T-cell (primary cell): ENCODE measurements at places on chromosomes 1 and 21.

GRCh38 chr1:40291293-40291692 lies 25.8 kb downstream of the COL9A2 start:
- no peak overlapping the region for H3K27ac ChIP-seq
- peaks cover 48% of the 10 kb centered on the region for H3K36me3 ChIP-seq
- no peak overlapping the region for H3K4me3 ChIP-seq
- no peak for DNase-seq

DNA sequence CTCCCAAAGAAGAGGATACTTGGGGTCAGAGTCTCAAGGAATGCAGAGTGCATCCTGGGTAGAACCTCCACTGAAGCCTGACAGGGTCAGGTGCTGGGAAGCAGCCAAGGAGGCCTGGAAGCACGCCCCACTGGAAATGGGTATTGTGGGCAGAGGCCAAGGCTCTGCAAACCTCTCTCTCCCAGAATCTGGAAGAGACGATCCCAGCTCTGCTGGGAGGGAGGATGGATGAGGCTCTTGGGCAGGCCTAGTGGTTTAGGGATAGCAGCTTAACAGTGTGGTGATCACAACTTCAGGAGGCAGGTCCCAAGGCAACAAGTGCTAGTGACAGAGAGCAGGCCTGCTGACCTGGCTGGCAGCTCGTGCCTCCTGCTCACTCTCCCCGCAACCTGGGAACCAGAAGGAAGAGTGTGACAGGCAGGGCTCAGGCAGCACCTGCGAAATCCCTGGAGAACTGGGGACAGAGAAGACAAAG lies 641.0 kb downstream of the PLPP3 start:
- no peaks in the 10 kb centered on the region for H3K4me1 ChIP-seq
- no peaks in the 10 kb centered on the region for H3K27me3 ChIP-seq
- H3K36me3 ChIP-seq: no peaks in the 10 kb centered on the region
- no peak overlapping the region for H3K27ac ChIP-seq

- H3K4me3 ChIP-seq: no peak overlapping the region
- no peaks in the 10 kb centered on the region for H3K36me3 ChIP-seq
- H3K27me3 ChIP-seq: no peaks in the 10 kb centered on the region
Measured at GRCh38 chr1:223887747-223888418, 42.1 kb upstream of the TP53BP2 start.

DNA sequence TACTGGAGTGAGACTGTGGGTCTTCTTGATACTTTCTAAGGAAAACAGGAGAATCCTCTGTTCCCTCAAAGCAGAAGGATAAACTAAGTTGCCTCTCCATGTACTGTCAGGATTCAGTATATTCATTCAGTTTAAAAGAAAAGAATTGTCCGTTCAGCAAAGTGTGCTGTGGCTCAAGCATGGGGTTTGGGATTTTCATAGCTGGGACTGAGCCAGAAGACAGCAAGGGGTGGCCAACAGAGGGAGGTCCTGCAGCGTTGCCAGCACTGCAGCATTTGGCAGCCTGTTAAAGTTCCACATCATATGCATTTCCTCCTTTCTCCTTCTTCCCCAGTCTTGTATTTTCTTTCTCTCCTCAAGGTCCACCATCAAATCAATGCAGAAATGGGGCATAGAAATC lies 75.1 kb downstream of the DTL start:
- H3K27ac ChIP-seq: no peak overlapping the region
- peaks cover 38% of the 10 kb centered on the region for H3K4me1 ChIP-seq
- no peak overlapping the region for H3K4me3 ChIP-seq
- no peak for DNase-seq

DNA sequence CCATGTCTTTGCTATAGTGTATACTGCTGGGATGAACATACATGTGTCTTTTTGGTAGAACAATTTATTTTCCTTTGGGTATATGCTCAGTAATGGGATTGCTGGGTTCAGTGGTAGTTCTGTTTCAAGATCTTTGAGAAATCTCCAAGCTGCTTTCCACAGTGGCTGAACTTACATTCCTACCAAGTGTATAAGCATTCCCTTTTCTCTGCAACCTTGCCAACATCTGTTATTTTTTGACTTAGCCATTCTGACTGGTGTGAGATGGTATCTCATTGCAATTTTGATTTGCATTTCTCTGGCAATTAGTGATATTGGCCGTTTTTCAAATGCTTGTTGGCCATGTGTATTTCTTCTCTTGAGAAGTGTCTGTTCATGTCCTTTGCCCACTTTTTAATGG lies 37.5 kb upstream of the ANGPTL1 start:
- no peak overlapping the region for H3K27ac ChIP-seq
- no peak for DNase-seq
- H3K4me3 ChIP-seq: no peak overlapping the region

DNA sequence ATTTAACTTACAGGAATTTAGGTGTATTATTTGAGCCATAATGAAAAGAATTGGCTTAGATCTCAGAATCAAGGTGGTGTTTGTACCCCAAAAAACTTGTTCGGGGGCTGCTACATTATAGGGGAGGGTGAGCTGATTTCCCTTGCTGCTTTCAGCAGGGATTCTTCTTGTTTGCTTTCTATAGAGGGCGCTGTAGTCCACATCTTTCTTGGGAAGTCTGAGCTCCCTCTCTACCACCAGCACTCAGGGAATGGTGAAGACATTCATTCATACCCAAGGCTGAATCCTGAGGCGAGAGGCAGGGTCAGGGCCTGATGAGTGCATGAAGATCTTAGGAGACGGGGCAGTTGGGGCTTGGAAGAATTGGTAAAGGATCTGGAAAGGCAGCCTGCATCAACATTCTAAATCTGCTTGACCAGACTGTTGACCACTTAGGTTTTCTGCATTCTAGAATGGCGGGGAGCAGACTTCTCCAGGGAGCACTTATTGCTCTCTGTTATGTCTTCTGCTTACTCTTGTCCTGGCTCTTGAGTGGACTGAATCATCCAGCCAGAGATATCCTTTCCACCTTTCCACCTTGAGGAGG lies 18.9 kb downstream of the SPATA46 start:
- no peaks in the 10 kb centered on the region for H3K4me1 ChIP-seq
- no peak for DNase-seq
- no peak overlapping the region for H3K27ac ChIP-seq
- H3K36me3 ChIP-seq: no peaks in the 10 kb centered on the region
- H3K27me3 ChIP-seq: no peaks in the 10 kb centered on the region
- no peak overlapping the region for H3K4me3 ChIP-seq

GRCh38 chr21:45629046-45629981 lies 14.2 kb upstream of the PCBP3 start:
- H3K4me3 ChIP-seq: no peak overlapping the region
- peaks cover 18% of the 10 kb centered on the region for H3K4me1 ChIP-seq
- H3K27ac ChIP-seq: no peak overlapping the region
- H3K27me3 ChIP-seq: peaks cover 31% of the 10 kb centered on the region

GRCh38 chr1:109118089-109118488 lies 4.2 kb downstream of the ELAPOR1 start:
- H3K27me3 ChIP-seq: no peaks in the 10 kb centered on the region
- no peak overlapping the region for H3K27ac ChIP-seq
- peaks cover 5% of the 10 kb centered on the region for H3K4me1 ChIP-seq
- DNase-seq: no peak
- H3K4me3 ChIP-seq: no peak overlapping the region
- no peaks in the 10 kb centered on the region for H3K36me3 ChIP-seq

- no peak overlapping the region for H3K27ac ChIP-seq
- H3K4me3 ChIP-seq: no peak overlapping the region
- DNase-seq: no peak
- H3K27me3 ChIP-seq: no peaks in the 10 kb centered on the region
- peaks cover 8% of the 10 kb centered on the region for H3K36me3 ChIP-seq
- H3K4me1 ChIP-seq: no peaks in the 10 kb centered on the region
Measured at GRCh38 chr1:244435562-244436205, 16.0 kb downstream of the ADSS2 start.

- H3K27me3 ChIP-seq: no peaks in the 10 kb centered on the region
- no peak overlapping the region for H3K4me3 ChIP-seq
- peak overlapping the region; percentile 20 for H3K27ac ChIP-seq
Measured at GRCh38 chr1:243598433-243598832, 251.6 kb downstream of the AKT3 start.

- no peaks in the 10 kb centered on the region for H3K27me3 ChIP-seq
- peak within 1 kb of the TSS; percentile 90 for H3K4me3 ChIP-seq
- H3K36me3 ChIP-seq: no peaks in the 10 kb centered on the region
- peak within 1 kb of the TSS; percentile 95 for H3K27ac ChIP-seq
- H3K4me1 ChIP-seq: peaks cover 28% of the 10 kb centered on the region
Measured at GRCh38 chr1:244451539-244451950, at the start of gene ADSS2. Gene ADSS2, minus strand, starts transcription at chr1:244451909. Its CDS starts 92 bp downstream, at chr1:244451817.

DNA sequence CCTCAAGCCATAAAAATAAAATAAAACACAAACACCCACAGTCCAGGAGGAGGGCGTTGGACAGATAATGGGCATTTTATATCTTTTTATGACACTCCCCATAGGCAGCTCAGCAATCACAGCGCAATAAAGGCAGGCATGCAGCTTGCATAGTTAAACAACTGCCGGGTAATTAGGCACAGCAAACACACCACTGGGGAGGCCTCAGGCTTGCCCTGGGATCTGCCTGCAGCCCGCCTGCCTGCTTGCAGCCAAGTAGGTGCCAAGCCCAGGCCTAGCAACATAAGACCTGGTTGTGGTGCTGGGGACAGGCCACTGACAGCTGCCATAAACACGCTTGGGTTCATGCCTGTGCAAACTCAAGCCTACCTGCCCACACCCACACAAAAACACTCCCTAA lies 54.2 kb downstream of the DMAP1 start:
- peaks cover 2% of the 10 kb centered on the region for H3K36me3 ChIP-seq
- H3K27me3 ChIP-seq: no peaks in the 10 kb centered on the region
- no peaks in the 10 kb centered on the region for H3K4me1 ChIP-seq

- no peak for DNase-seq
- no peaks in the 10 kb centered on the region for H3K36me3 ChIP-seq
- no peak overlapping the region for H3K27ac ChIP-seq
- H3K4me3 ChIP-seq: no peak overlapping the region
- peaks cover 7% of the 10 kb centered on the region for H3K4me1 ChIP-seq
Measured at GRCh38 chr1:17196496-17197185, 8.3 kb upstream of the PADI1 start.

DNA sequence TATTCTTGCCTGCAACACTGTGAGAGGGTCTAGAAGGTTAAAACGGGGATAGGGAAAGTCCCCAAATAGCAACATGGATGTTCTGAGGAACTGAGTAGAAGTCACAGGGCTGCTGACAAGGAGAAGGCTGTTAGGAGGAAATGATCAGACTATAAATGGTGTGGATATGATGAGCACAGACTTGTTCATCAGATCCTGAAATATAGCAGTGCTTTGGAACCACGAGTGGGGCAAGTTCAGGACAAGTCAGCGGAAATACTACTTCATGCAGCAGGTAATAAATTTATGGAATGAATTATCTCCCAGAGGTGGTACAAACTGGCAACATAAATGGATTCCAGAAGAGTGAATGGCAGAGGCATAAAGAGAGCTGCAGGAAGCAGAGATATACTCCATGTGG lies 3.2 kb upstream of the KIAA0040 start:
- DNase-seq: no peak
- no peak overlapping the region for H3K4me3 ChIP-seq
- no peak overlapping the region for H3K27ac ChIP-seq
- H3K36me3 ChIP-seq: no peaks in the 10 kb centered on the region
- H3K27me3 ChIP-seq: no peaks in the 10 kb centered on the region

DNA sequence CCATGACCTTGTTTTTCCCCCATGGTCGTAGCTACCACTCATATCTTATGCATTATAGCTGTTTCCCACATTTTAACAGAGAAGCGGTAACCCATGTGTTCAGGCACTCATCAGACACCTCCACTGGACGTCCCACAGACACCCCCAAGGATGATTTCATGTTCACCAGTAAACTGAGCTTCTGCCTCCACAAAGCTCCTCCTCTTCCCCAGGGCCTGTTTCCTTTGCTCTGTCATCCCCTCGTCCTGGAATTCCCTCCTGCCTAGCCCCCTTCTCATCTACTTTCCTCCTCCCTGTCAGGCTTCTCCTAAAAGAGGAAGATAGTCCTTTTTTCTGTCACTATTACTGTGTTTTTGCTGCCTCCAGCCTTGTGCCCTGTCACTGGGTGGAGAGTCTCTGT lies 111.2 kb downstream of the OMA1 start:
- no peak overlapping the region for H3K4me3 ChIP-seq
- no peak for DNase-seq
- no peaks in the 10 kb centered on the region for H3K27me3 ChIP-seq
- no peaks in the 10 kb centered on the region for H3K36me3 ChIP-seq
- H3K27ac ChIP-seq: no peak overlapping the region

GRCh38 chr21:36641346-36641745 lies 57.6 kb upstream of the SIM2 start:
- H3K4me1 ChIP-seq: no peaks in the 10 kb centered on the region
- no peaks in the 10 kb centered on the region for H3K36me3 ChIP-seq
- no peaks in the 10 kb centered on the region for H3K27me3 ChIP-seq
- no peak for DNase-seq

DNA sequence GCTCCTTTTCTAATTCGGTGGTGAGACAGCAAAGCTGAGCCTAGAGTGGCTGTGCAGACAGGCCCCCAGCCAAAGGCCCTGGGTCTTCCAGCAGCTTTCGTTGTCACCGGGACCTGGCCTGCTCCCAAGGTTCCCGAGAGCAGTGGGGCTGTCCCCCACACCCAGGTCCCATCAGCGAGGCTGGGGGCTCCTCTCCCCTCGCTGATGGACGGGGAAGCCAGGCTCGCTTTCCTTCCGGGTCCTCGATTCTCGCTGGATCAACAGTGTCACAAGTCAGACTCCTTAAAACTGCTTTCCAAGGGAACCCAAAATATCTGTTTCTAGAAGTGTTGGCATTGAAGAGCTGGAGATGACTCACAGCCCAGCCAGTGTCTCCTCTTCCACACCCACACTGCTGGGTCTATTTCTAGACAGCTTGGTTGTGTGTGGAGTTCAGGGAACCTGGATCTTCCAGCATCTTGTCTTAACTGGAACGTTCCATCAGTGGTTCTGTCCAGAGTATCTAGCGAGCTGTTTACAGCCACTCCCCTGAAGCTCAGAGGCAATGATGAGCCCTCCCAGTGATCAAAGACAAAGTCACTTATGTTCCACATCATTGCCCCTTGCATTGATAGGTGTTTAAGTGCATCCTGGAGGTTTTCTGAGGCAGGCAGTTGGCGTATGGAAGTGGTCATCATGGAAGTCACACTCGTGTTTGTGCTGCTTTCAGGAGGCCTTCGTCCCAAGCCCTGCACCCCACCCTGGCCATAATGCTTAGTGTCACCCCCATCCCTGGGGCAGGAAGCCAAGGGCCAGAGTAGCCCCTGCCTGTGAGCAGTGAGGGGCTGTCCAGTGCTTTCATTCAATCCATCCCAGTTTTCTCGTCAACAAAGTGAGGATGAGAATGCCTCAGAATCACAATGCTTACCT lies 35.2 kb downstream of the RRP1 start:
- H3K27me3 ChIP-seq: peaks cover 31% of the 10 kb centered on the region
- no peaks in the 10 kb centered on the region for H3K36me3 ChIP-seq
- no peak overlapping the region for H3K27ac ChIP-seq
- DNase-seq: no peak

GRCh38 chr1:166839600-166840308 lies 479 bp downstream of the POGK start:
- no peaks in the 10 kb centered on the region for H3K27me3 ChIP-seq
- no peaks in the 10 kb centered on the region for H3K36me3 ChIP-seq
- DNase-seq: peak; percentile 57
- H3K4me3 ChIP-seq: peak overlapping the region; percentile 76
- peak overlapping the region; percentile 52 for H3K27ac ChIP-seq
- peaks cover 10% of the 10 kb centered on the region for H3K4me1 ChIP-seq

GRCh38 chr1:22503721-22504410 lies 52.2 kb downstream of the ZBTB40 start:
- H3K27me3 ChIP-seq: no peaks in the 10 kb centered on the region
- no peak overlapping the region for H3K27ac ChIP-seq
- H3K36me3 ChIP-seq: peaks cover 48% of the 10 kb centered on the region
- no peaks in the 10 kb centered on the region for H3K4me1 ChIP-seq
- H3K4me3 ChIP-seq: no peak overlapping the region
